Renal cortex interstitium (tissue), 15 donors: ENCODE measurements at places on chromosomes 1 and 21.

DNA sequence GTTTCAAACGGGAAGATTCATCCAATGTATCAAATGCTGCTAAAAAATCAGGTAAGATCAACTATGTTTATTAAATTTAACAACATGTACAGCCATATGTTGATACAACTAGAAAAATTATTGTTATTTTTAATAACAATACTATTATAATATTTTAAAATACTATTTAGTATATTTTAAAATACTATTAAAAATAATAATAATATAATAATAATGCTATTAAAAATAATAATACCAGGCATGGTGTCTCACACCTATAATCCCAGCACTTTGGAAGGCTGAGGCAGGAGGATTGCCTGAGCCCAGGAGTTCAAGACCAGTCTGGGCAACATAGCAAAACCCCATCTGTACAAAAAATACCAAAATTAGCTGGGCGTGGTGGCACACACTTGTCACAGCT is 54.6 kb downstream of the CATSPERE start:
- DNase-seq, result no peak

- DNase-seq, result peak; percentile 43
These were observed 7.0 kb upstream of the TRIM45 start for GRCh38 chr1:117128323-117129079.

DNA sequence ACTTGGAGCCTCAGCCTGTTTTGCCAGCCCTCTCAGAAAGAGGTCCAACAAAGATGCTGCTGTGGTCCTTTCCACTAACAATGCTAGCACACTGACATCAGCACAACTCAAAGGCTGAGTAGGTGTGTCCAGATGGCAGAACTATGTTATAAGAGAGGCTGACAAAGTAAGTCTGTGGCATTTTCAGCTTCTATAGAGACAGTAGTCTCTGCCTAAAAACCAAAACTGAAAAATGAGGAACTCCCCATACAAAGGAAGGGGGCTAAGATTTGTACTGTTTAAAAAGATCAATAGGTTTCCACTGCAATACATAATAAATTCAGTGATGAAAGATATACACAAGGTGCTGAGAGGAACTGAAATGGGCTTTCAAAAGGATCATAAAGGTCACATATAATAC is 12.3 kb downstream of the ERO1B start:
- DNase-seq, result no peak

DNA sequence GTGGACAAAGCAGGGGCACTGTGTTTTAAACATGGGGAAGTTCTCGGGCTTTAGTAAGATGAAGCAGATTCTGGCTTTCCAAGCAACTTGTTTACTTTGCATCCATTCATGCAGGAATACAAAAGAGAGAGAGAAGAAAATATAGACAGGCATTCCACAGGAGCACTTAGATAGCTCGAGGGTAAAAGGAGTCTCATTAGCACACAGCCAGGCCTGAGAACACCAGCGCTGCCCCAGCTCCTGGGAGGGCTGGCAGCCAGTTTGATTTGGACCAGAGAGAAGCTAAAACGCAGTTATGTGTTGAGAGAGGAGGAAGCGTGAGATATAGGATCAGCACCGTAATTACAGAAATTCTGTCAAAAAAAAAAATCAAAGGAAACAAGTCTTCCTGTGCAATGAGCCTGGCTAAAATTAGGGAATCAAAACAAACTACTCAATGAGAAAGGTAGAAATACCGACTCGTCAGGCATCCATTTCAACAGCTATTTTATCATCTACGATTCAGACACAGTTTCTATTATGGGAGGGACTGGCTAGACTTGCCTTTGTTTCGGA is 68.2 kb downstream of the CLSTN1 start:
- DNase-seq, result no peak

- no peak for DNase-seq
These were observed 30.7 kb downstream of the PTPN14 start for GRCh38 chr1:214520544-214521165.
